H7 (cell line): ENCODE measurements at places on chromosomes 2 and 18. TPM values are rescaled to one million over a fixed set of nuclear protein-coding genes. Genes with fewer than 3 reads are reported as not detected.

DNA sequence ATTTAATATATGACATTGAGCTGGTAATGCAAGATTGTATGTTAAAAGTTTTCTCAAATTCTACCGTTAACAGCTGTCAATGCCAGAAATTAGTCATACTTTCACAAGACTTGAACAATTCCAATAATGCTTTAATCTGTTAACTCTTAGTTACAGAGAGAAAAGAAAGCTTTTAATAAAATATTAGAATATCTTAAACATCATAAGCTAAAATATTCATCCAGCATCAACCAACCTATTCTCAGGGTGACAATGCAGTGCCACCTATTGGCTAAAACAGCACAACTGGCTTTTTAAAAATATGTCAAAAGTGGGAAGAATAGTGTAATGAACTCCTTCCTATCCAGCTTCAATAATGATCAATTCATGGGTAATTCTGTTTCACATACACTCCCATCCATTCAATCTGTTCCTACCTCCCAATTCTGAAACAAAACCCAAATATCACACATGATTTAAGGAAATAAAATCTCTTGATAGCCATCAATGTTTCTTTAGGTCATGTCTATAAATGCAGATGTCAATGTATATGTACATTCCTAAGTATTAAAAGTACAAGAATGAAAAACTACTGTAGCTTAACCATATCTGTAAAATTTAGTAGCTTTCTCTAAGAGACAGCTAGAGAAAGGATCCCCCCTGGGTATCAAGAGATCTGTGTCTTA lies 79.8 kb upstream of the CCDC141 start:
- no peak for DNase-seq

The C18orf54 gene
- 10.3 and 13.4 TPM in 2 replicates for total RNA-seq

The PKP4 gene
- total RNA-seq = 57.2 and 65.8 TPM in 2 replicates

The UGT1A10 gene
- total RNA-seq = not detected in 2 replicates

The NEU2 gene
- total RNA-seq = not detected in 2 replicates

The CFAP210 gene
- 0.28 TPM in 1 of 2 replicates, not detected in the other for total RNA-seq

DNA sequence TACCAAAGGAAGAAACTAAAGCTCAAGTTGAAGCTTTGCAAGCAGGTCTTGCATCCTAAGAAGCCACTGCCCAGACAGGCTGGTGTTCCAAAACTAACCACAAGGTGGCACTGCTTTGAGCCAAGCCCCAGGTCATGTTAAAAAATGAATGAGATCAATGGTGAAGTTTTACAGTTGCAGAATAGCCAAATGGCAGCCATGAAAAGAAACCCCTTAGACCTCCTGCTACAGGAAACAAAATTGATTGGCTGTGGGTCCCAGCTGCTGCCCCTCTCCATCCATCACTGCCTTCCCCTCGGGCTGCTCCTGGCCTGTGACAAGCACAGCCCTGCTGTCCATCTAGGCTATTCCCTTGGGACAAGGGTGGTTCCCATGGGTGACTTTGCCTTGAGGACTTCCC lies 20.7 kb upstream of the MREG start:
- DNase-seq = peak; percentile 71

- no peak for DNase-seq
Observed at GRCh38 chr2:120617055-120617454, 118.6 kb upstream of the GLI2 start.

GRCh38 chr18:51617167-51617566 lies 419.7 kb upstream of the MEX3C start:
- DNase-seq = no peak

The TWSG1 gene
- total RNA-seq = 15.1 and 16.8 TPM in 2 replicates

DNA sequence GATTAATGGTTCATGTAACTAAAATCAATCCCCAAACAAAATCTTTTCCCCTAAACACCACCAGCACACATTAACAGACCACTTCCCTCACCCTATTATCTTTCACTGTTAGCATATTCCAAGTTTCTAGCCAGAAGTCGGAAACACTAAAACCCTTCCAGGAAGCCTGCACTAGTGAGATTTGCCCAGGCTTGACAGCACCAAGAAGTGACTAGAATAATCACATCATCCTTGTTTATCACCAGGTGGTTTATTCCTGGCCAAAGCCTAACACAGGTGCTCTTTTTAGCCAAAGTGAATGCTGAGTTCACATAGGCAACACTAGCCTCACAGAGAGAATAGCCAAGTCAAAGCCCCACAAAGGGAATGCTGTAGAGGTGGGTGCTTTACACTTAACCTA lies 221.2 kb upstream of the HNRNPA3 start:
- no peak for DNase-seq
